ENCODE measurements at places on chromosomes 2 and 18.

DNA sequence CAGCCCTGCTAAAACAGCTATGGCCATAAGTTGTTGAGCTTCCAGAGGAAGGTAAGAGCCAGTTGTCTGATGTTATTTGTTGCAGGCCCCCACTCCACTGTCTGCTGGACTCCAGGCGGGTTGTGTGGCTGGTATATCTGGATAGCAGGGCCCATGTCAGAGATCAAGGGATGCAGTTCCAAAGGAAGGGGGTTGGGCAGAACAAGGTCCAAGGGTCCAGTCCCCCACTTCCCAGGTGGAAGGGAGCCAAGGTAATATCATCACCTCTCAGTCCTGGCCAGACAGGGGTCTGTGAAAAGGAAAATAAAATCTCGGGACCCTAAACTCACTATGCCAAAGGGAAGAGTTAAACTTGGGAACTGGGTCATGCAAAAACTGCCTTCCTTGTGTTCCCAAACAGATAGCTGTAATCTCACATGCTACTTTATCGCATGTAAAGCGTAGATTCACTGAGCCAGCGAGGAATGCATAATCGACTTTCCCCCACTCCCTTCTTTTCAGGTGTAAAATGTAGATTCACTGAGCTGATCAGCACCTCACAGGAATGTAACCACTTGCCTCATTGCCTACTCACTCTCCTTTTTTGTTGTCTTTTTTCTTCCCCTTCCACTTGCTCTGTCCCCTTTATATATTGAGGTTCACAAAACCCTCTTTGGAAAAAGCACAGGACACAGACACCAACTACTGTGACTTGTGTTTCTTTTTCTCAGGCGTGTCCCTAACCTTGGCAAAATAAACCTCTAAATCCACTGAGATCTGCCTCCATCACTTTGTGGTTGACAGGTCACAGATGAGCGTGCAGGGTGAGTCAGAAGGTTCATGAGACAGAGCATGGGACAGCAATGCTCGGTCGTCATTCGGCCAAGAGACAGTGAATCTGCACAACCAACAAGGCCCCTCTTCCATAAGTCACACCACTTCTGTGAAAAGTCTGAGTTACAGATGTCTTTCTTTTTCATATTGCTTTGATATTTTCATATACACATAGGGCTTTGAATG is 255.3 kb upstream of the SIX2 start:
- DNase-seq: no peak

GRCh38 chr18:4203568-4204437 is 251.3 kb downstream of the DLGAP1 start:
- no peak for DNase-seq

DNA sequence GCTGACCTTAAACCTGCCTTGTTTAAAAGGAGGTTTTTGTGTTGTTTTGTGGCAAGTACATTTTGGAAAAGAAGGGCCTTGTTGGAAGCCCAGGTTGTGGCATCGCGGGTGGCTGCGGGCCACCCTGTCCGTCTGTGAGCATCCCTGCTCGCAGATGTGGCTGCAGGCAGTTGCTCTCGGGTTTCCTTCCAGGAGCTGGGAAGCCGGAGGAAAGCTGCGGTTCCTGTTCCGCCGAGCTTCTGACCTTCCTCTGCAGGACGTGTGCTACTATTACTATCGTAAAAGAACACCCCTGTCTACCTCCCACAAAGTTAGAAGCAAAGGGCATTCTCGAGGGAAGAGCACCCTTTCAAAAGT is 766 bp downstream of the MFF start:
- no peak for DNase-seq

DNA sequence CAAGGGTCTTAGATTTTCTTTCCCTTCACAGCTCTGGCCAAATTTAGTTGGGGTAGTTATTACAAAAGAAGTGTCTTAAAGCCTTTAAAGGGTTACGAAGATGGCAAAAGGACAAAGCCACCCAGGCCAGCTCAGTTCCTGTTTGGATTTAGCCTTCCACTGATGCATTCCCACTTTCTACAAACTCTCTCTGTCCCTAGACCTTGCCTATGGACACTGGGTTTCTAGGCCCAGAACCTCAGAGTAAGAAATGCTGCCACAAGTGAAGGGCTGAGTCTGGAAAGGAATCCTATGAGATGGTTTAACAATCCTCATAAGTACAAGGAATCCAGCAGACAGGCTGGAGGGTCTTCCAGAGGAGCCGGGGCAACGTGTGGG is 13.4 kb downstream of the NFE2L2 start:
- DNase-seq: no peak

GRCh38 chr2:54290356-54291025 is 34.5 kb upstream of the TSPYL6 start:
- DNase-seq: no peak

- no peak for DNase-seq
Observed at GRCh38 chr2:36403675-36404230, 48.2 kb downstream of the CRIM1 start.

All from cortex of kidney (tissue), 1 donor.